GM12865 (cell line): ENCODE measurements at places on chromosomes 11 and 22.

DNA sequence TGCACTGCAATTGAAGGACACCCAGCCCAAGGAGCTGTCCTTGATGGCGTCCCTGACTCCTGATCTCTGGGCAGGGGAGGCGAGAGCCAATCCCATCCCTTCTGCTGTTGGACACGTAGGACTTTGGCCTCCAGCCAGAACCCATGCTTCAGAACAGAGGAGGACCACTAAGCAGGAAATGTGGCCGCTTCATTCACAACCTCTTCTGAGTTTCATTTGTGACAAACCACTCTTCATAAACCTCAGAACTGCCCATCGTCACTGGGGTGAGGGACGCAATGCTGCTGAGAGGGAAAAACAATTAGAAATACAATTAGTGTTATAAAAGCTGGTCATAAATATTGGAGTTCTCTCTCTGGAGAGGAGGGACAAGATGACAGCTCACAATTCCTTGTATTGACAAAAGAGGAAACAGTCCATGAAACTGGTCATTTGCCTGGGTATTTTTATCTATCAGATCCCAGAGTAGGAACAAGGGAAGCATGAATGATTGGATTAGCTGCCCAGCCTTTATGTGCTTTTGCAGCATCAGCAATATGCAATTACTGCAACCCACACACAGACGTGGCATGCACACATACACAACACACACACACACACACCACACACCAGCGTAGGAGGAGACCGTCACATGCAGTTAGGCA, 216.5 kb upstream of the CADM1 start:
- peak; percentile 18 for DNase-seq

DNA sequence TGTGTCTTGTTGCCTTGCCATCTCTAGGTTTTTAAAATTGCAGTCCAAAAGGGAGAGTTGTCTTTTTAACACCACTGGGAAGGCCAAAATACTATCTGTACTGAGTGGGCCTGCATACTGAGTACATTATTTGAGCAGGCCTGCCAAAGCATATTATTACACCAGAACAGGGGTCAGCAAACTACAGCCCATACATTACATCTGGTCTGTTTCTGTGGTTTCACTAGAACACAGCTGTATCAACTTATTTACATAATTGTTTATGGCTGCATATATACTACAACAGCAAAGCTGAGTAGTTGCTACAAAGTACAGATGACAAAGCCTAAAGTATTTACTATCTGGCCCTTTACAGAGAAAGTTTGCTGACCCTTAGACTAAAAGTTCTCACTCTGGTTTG, 74.0 kb downstream of the USP35 start:
- DNase-seq: no peak

- no peak for DNase-seq
Observed at GRCh38 chr22:39654131-39654926, 83.8 kb downstream of the CACNA1I start.

GRCh38 chr11:9951807-9952206, 287.9 kb downstream of the SWAP70 start:
- no peak for DNase-seq

GRCh38 chr11:45001466-45002165, 50.9 kb upstream of the TP53I11 start:
- no peak for DNase-seq

DNA sequence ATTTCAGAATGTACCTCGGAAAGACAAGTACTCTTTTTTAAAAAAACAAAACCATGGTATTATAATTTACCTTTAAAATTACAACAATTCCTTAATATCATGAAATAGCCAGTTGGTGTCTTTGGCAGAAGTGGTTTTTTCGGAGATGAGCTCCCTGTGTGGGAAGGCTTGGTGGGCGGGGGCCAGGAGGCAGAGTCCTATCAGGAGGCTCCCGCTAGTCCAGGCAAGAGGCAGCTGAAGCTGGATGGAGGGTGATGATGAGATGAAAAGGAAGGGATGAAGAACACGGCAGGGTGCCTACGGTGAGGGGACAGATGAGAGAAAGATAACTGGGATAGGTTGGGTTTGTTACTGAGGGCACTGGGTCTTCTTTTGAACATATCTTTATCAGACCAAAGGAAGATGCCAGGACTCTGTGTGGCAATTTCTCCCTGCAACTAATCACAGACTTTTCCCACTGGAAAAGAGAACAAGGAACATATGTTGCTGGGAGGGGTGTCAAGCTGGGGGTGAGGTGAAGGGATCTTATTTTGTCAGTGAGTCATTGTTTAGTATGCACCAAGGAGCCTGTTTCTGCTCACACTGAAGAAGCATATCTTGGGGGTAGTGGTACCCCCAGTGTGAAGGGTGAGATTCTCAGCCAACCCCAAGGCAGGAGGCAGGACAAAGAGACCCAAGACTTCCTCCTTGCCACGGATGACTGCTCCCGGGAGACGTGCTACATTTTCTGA, 91.5 kb upstream of the YWHAH start:
- DNase-seq: no peak

- no peak for DNase-seq
Observed at GRCh38 chr11:13836666-13837065, 125.9 kb upstream of the SPON1 start.

DNA sequence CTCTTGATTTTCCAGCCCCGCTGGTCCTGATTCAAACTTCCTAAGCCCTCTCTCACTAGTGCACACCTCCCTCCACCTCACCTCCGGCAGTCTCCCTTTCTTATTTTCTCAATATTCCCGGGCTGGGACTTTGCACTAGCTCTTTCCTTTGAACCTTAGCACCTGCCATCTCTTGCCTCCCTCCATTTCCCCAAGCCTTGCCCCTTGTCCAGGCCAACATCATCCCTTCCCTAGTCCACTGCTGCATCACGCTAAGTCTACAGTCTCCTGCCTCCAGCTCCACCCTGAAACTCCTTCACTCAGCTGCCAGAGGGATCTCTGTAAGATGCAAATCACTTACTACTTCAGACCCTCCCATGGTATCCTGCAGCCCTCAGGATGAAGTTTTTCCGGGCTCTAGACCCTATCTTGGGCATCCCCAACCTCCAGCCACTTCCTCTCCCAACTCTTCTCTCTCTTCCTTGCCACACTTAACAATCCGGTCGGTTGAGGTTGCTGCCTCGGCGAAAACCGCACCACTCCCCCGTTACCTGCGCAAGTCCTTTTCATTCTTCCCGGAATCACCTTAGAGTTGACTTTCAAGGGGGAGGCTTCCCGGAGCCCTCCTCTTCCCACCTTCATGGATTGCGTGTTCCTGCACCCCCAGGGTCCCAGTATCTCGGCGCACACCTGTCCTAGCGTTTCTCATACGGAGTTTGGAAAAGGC, 42.7 kb downstream of the NECTIN1 start:
- no peak for DNase-seq

- no peak for DNase-seq
Observed at GRCh38 chr11:69584160-69584559, 56.8 kb upstream of the CCND1 start.

- peak; percentile 51 for DNase-seq
Observed at GRCh38 chr11:47348859-47349258, 3.6 kb downstream of the MYBPC3 start.

- no peak for DNase-seq
Observed at GRCh38 chr11:17930544-17931125, 82.2 kb downstream of the SERGEF start.

- no peak for DNase-seq
Observed at GRCh38 chr11:100849009-100849900, 162.2 kb downstream of the ARHGAP42 start.

DNA sequence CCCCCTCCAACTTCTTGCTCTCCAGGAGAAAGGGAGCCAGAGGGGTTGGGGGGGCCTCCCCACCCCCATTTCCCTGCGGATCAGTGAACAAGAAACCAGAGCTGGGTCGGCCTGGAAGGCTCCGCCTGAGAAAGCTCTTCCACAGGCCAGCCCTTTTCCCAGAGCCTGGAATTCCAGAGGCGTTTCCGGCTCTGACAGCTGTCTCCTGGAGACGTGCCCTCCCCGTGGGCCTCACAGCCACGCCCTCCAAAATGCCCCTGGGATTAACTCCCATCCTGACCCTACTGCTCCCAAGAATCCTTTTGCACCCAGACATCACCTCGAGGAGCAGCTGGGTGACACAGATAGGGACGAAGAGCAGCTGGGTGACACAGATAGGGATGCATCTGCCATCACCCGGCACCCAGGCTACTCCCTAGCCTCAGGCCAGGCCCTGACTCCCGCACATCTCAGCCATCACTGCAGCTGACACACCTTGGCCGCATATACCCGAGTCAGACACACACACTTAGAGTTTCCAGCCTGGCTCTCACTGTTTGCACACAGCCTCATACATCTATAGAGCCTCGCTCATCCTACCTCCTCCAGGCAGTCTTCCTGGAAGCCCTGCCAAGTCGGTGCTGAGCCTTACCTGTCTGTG, 7.6 kb upstream of the CDC42EP1 start:
- DNase-seq: no peak

DNA sequence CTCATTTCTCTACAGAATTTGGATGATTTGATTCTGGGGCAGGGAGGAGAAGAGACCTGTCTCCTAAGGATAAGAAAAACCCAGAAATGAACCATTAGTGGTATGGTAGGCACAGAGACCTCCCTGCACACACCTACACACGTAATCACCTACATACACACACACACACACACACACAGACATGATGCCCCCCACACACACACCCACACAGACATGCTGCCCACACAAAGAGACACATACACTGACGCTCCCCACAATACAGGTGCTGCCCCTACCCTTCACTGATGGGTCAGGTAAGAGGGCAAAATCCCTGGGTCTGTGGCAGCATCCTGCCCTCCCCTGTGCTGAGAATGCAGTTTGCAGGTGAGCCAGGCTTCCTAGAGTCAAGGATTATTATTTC, 1.1 kb upstream of the SYT7 start:
- no peak for DNase-seq

DNA sequence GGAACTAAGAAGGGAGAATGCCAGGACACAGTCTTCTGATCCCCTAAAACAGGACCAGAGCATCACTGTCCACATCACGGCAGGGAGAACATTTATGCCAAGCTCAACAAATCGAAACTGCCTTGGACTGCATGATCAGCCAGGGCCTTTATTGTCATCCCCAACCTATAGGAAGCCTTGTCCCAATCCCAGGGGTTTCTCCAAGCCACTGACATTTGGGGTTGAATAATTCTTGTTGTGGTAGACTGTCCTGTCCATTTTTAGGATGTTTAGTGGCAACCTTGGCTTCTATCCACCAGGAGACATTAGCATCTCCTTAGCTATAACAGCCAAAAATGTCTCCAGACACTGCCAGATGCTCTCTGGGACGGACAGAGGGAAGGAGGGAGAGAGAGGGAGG, 37.1 kb downstream of the RPL27A start:
- DNase-seq: no peak

GRCh38 chr22:31272522-31273446, 19.5 kb downstream of the PIK3IP1 start:
- peak; percentile 68 for DNase-seq

DNA sequence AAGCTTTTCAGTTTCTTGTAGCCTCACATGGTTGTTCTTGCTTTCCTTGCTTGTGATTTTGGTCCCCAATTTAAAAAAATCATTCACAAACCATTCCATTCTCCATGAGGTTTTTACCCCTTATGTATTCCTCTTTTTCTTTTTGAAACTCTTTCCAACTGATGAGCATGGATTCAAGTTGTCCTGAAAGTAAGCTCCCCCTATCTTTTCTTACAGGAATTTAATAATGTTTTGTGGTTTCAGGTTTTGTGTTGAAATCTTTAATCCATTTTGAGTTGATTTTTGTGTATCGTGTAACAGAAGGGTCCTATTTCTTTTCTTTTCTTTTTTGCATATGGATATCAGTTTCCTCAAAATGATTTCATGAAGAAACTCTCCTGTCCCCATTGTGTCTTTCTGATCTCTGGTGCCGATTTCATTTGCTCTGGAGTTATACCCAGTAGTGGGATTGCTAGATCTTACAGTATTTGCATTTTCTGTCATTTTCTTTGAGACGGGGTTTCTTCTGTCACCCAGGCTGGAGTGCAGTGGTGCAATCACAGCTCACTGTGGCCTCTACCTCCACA, 58.5 kb downstream of the LRRC74B start:
- DNase-seq: no peak

DNA sequence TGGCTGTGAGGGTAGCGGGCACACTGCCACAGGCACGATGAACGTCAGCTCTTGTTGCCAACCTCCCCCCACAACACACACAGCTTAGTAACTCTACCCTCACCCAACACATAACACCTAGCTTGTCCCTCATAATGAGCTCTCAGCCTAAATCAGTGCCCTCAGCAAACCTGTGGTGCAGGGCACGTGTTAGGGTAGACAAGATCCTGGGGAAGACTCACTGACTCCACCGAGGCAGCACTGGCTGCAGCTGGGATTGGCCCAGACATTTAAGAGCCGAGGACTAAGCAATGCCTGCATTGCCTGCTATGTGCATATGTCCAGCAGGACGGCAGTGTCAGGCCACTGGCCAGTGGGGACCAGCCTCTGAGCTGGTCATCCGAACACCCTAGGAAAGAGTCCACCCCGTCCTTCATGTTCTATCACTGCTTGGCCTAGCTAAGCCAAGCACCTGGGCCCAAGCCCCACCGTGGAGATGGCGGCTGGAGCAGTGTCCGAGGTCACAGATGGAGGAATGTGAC, 32.9 kb upstream of the TRIM29 start:
- no peak for DNase-seq

DNA sequence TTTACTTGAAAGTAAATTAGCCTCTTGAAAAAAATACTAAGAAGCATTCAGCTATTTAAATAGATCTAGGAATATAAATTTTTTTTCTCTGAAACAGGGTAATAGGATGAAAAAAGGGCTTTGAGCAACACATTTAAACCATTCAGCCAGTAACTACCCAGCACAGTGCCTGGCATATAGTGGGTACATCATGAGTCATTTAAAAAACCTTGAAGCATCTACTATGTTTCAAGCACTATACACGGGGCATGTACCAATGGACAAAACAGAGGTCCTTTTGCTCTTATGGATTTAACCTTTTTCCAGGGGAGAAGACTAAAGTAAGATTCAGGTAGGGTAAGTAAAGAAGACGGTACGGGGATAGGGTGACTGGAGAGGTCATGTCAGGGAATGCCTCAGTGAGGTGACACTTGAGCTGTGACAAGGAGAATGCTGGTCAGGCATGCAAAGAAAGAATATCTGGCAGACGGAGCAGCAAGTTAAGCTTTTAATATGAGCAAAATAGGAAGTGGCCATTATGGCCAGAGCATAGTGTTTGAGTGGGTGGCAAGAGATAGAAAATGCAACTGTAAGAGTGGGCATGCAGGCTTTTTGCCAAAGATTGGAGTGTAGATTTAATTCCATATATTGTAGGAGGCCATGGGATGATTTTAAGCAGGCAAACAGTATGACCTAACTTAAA, 101.1 kb downstream of the HIPK3 start:
- no peak for DNase-seq

DNA sequence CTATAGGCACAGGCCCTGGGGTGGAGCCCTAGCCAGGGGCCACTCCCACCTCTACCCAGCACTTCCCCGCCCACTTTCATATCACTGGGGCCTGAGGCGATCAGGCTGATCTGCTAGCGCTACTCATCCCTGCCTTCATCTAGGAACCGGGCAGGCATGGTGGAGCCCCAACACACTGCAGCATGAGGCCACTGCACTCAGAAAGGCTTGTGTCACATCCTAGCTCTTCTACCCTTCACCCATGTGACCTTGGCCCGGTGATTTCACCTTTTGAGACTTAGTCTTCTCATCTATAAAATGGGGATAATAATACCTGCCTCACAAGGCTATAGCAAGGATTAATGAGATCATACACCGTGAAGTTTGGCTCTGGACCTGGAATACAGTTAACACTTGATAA, 18.1 kb upstream of the GDPD5 start:
- no peak for DNase-seq

GRCh38 chr11:27204529-27204928, 158.5 kb downstream of the CCDC34 start:
- peak; percentile 25 for DNase-seq

GRCh38 chr11:8218840-8219239, 44.8 kb downstream of the LMO1 start:
- no peak for DNase-seq

GRCh38 chr11:115869780-115870431, 365.7 kb upstream of the CADM1 start:
- DNase-seq: peak; percentile 88
